ENCODE measurements at places on chromosomes 7 and 10.

DNA sequence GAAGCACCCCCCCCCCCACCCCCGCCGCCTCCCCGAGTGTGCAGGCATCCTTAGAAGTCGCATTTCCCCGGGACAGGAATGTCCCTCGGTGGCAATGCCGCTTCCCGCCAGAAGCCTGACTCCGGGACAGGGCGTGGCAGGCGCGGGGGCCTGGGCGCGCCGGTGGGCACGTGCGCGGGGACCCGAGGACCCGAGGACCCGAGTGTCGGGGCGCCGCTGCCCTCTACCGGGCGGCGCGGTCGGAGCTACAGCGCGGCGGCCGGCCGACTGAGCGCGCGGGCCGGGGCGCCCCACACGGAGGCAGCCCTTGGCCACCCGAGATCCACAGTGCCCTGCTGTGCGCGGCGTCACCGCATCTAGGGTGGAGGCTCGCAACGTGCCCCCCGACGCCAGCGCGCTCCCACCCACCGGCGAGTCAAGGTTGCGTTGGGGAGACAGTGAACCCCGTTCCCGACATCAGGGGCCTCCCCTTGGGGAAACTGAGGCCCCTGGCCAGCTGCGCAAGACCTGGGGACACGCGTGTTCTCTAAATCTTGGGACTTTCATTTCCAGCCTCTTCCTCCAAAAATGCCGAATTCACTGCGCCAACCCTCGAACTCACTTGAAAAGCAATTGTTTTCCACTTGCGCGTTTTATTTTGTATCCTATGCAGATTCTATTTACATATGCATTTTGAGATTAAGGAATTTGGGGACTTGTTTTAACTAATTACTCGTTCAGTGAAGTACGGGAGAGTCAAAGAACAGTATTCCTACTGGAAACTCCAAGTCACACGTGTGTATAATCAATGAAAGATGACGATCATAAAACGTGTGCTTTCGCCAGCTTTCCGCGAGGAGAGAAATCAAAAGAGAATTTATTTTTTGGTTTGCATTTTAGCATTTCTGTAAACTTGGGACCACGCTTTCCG lies 3.1 kb upstream of the CUX1 start:
- no peak for DNase-seq

DNA sequence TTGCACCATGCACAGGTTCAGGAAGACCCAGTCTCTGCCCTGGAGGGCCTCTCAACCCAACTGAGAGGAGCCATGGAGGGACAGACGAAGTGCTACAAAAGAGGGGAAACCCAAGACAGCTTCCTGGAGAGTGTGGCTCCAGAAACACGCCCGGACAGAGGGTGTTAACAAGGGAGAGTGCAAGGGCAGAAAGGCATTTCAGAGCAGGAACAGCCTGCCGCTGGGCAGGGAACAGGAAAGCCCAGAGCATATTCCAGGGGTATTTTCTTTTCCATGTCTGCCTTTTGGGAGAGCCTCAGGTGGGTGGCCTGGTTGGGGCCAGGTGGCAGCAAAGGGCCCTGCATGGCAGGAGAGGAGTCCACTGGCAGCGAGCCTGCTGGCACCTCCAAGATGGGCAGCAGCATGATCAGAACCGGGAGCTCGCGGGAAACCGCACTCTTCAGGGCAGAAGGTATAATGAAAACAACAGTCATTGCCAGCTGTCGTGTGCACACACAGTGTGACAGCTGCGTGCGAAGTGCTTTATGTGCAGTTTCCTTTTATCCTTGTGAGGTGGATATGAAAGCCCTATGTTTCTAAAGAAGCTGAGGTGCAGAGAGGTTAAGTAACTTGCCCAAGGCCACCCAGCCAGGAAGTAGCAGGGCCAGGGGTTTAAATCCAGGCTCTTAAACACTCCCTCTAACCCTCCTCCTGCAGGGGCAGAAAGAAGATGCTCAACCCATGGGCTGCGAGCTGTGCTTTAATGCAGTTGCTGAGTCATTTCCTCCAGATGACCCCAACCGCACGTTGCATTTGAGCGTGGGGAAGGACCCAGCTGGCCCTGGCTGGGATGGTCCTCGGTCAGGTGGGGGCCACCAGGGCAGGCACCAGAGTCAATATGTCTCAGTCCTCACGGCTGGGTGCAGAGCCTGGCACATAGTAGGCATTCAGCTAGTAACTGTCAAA lies 128.6 kb downstream of the OAT start:
- no peak for DNase-seq

DNA sequence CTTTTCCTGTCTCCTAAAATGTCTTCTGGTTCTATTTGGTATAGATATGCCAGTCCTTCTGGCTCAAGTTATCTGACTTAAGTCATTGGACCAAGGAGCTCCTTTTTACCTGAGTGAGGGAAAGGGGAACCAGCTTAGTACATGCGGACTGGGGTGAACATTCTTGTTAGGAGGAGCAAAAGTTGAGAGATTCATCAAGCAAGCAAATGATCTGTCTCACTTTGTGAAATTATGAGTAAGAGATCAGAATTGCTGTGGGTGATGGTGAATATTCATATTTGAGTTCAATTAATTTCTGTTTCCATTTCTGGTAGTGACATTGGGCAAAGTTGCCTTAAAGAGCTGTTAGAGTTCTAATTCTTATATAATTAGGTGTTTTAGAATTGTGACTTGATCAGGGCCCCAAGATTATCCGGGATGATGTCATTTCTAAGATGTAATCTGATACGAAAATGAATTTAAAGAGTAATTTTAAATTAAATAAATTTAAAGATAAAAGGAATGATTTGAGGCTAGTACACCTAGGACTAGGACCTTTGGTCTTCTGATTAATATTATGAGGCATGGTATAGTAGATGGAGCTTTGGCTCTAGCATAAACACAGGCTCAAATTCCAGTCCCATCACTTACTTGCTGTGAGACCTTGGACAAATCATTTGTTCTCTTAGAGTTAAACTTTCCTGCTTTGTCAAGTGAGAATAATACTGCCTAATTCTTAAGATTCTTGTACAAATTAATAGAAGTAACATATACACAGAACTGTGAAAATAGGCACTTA lies 60.4 kb upstream of the STRIP2 start:
- DNase-seq, result no peak

- DNase-seq, result no peak
Observed at GRCh38 chr7:96723622-96724021, 14.0 kb upstream of the SEM1 start.

GRCh38 chr7:155808549-155809331 lies 3.5 kb downstream of the SHH start:
- DNase-seq, result no peak

- no peak for DNase-seq
Observed at GRCh38 chr10:51291961-51292360, 217.7 kb downstream of the PRKG1 start.

- DNase-seq, result no peak
Observed at GRCh38 chr7:55306331-55306730, 58.8 kb upstream of the LANCL2 start.

DNA sequence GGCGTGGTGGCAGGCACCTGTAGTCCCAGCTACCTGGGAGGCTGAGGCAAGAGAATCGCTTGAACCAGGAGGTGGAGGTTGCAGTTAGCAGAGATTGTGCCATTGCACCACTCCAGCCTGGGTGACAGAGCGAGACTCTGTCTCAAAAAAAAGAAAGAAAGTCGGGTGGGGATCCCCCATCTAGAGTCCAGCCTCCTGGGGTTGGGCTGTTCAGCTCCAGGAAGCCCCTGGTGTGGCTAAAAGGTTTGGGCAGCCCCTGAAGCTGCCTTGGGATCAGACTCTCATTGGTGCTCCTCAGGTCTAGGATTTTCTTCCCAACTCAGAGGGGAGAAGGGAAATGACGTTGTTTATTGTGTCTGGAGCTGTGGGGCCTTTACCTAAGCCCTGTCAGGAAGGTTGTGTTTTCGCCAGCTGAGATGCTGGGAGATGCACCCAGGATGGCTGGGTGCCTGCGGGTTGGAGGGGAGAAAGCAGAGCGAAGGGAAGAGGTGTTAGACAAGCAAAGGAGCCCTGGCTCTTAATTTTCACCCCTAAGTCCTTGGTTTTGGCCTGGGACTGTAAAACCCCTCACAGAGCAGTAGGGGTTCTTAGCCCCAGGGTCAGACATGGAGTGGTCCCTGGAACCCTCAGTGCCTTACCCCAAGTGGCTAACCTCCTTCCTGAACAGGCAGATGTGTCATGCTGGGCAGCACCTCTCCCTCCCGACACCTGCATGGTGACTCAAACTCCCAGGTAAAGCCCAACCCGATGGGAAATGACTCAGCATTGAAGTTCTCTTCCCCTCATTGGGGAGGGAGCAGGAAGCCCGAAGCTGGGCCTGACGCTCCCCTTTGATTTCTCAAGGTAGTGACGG lies 21.1 kb downstream of the PLAU start:
- no peak for DNase-seq

GRCh38 chr7:135160098-135160857 lies 10.2 kb downstream of the CYREN start:
- no peak for DNase-seq

DNA sequence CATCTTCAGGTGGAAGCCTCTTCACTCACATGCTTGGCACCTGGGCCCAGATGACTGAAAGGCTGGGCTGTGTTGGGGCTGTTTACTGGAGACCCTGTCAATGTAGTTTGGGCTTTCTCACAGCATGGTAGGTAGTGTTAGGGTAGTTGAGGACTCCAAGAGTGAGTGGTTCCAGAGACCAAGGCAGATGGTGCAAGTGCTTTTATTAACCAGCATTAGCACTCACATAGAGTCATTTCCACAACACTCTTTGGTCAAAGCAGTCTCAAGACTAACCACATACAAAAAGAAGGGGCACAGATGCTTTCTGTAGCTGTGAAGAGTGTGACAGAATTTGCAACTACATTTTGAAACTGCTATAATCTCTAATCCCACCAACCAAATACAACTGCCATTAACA lies 135.0 kb downstream of the RTKN2 start:
- no peak for DNase-seq

GRCh38 chr7:7122033-7122478 lies 60.3 kb upstream of the C1GALT1 start:
- DNase-seq, result no peak

GRCh38 chr7:150755473-150756099 lies 18.4 kb downstream of the GIMAP5 start:
- DNase-seq, result no peak

GRCh38 chr7:71095266-71095860 lies 36.6 kb upstream of the GALNT17 start:
- DNase-seq, result no peak

DNA sequence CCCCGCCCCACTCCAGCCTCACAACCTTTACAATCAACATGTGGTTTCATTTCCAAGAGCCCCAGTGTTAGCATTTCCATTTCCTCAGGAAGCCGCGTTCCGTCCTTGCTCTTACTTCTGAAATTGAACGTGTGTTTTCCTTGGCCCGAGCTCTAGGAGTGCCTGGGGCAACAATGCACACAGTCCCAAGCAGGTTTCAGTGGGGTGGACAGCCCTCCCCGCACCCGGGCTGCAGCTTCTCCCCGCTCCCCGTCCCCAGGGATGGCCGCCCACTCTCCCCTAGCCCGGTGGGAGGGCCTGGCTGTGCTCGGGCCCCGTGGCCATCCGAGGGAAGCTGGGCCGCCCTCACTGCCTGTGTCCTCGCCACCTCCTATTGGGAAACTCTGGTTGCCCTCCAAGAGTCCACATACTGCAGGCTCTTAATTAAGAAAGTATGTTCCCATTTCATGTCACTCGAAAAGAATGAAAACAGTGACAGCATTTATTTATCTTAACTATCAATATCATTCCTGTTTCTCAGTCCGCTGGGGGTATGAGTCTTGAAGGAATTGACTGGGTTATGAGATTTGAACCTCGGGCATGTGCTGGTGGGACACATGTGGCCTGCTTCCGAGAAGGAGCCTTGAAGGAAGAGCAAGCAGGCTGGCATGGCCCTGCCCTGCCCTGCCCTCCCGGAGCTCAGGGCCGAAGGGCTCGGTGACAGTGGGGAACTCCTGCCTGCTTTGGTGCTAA lies 163.8 kb downstream of the GRK5 start:
- no peak for DNase-seq

DNA sequence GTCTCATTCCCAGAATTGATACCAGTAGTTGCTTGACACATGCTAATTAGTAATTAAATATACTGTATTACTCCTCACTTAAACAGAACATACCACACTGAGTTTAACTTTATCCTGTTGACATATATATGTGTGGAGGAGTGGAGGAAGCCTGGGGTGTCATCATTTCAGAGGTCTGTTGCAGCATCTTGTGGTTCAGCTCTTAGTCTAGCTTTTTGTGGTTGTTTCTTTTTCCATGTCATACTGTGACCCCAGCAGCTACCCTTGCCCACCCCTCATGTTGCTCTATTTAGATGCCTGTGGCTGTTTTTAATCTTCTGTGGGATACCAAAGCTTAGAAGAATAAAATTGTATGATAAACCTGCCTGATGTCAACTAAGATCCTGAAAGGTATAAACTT lies 875.4 kb downstream of the LRMDA start:
- DNase-seq, result no peak
